Activated naive CD4-positive, alpha-beta T cell treated with Interleukin-2 at 50 U/mL for 16 hours (primary cell): ENCODE measurements at places on chromosomes 3 and 15.
A peak's percentile ranks its signal among the peaks of the same experiment; 100 is the strongest.

DNA sequence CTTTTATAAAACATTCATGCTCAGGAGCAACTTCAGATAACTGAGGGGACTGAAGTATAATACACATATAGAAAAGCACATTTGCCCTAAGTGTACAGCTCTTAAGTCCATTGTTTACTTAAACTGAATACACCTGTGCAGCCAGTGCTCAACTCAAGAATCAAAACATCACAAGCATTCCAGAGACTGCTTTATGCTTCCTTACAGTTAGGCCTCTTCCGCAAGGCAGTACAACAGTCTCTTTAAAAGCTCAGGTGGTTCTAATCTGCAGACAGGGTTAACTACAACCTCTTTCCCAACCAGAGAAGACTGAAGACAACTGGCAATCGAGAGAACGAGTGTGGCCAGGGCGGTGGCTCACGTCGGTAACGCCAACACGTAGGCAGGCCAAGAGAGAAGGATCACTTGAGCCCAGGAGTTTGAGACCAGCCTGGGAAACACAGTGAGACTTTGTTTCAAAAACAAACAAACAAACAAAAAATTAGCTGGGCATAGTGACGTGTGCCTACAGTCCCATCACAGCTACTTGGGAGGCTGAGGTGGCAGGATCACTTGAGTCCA is 16.9 kb downstream of the MCCC1 start:
- DNase-seq, result no peak

- DNase-seq, result no peak
Observed at GRCh38 chr15:95284492-95284891, 1046.0 kb upstream of the NR2F2 start.

GRCh38 chr15:50189633-50190032 is 7.6 kb downstream of the SLC27A2 start:
- DNase-seq, result no peak

DNA sequence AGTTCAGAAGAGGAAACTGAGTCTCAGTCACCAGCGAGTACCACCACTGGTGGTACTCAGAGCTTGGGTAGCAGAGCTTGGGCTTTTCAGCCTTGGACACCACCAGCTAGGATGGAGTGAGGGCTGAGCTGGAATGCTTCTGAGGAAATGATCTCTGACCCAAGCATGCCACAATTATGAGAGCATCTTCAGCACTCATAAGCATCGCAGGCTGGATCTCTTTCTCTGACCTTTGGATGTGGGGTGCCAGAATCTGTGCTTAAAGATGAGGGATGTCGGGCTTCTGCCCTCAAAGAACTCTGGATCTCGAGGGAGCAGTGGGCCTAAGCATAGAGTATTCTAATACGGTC is 36.4 kb downstream of the ZNF710 start:
- no peak for DNase-seq

DNA sequence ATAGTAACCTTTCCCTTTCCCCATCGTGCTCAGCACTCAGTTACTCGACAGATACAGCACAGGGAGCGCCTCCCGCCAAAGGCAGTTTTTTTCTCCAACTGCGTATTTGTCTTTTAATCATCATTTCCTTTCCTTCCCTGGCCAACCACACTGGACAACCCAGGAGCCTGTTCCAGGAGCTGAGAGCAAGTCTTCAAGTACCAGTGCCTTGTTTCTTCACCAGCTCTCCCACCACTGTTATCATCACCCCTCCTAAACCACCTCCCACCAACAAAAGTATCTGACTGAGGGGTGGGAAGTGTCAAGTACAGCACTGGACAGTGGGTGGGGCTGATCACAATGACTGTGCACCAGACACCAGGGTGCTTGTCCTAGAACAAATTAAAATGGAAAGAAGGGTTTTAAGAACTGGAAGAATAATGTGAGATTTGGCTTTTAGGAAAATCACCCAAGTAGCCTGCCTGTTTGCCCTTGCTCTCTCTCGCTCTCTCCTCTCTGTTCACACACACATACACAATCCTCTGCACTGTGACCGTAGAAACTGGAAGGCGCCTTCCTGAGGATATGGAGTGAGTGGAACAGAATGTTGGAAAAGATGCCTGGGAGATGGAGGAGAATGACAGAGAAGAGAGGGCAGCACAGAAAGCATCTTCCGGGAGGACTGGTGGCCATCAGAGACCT is 126.3 kb downstream of the TNIK start:
- DNase-seq, result no peak

- DNase-seq, result no peak
Observed at GRCh38 chr3:46958467-46959160, 17.9 kb downstream of the CCDC12 start.

DNA sequence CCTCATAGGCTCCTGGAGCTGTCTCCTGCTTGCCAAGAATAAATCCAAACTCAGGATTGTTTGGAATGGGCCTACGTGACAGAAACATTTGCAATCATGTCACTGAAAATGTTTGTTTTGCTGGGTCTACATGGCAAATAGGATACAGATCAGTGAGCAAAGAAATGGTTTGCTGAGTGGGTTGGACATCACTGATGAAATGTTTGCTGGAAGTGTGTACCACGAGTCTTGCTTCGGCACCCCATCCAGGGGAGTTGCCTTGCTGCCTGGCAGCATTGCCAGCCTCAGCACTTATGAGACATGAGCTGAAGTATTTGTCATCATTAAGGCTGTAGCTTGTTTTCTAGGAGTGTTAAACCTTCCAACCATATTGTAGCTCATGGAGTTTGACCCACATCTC is 213.3 kb upstream of the CFAP20DC start:
- DNase-seq, result no peak

DNA sequence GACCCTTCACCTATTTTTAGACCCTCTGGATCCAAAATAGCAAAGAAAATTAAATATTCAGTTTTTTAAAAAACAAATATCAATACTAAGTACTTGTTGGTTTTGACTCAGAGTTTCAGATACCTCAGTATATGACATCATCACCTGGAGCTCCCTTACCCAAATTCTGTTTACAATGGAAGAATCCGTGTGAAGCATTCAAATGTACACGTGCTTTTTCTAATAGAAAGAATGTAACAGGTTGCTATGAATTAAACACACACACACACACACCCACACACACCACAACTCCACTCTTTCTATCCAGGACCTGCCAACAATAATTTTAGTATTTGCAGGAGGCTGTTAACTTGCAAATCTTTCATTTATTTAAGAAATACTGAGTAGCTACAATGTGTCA is 221.8 kb downstream of the THRB start:
- no peak for DNase-seq

DNA sequence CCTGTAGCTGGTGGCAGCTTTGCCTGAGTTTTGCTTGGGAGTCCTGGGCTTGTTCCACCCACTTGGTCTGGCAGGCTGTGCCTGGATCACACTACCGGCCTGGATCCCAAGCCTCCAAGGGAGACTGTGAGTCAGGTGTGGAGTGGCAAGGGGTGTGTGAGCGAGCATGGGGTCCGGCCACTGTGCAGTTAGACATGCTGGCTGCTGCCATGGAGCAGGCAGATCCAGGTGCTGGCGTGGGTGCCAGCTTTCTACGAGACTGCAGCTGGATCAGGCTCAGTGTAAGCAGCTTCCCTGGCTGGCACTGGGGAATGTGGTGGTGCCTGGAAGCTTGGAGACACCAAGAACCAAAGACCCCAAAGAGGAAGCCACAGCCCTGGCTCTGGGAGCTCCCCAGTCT is 102.0 kb upstream of the BNIP2 start:
- no peak for DNase-seq

DNA sequence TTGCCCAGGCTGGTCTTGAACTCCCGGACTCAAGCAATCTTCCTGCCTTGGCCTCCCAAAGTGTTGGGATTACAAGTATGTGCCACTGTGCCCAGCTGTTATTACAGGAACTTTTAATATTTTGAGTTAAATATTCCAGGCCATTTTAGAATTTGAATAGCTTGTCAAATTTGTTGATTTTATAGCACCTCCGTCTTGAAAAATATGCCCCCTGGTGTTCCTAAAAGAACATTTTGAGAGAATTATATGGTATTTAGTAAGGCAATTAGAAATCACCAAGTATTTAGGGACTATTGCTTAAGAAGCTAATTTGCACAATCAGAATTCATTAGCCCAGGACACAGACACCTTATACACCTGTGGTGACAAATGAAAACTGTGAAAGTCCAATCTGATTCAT is 23.7 kb downstream of the PDE8A start:
- no peak for DNase-seq

DNA sequence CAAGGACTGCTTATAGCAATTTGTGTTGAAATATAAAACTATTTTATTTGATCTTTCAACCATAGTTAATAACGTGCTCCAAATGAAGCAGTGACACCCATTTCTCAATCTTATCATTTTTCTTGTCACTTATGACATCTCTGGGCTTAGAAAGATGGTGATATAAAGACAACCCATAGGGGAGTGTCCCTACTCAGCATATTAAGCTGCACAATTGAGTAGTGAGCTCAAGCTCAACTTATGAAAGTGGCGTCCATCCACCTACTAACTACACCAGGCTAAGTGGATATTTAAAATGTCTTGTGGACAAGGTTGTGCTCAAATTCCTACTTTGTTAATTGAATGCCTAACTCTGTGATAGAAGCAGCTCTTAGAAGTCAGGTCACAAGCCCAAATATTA is 46.7 kb downstream of the SLC9C1 start:
- DNase-seq, result no peak

DNA sequence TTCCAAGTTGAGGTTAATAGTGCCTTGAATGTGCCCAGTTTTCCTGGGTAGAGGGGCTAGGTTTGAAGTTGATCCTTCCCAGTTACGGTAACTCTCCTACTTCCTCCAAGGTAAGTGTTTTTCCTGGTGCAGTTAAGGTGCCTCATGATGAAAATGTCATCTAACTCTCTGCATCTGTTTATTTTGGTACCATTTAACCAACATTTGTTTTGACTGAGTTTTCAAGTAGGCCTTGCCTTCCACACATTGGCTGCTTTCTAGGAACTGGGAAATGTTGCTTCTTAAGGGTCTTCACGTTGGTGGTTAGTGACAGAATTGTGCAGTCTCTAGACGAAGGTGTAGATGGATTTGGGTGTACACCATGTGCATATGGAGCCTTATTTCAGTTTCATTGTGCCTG is 31.3 kb downstream of the USP3 start:
- no peak for DNase-seq

DNA sequence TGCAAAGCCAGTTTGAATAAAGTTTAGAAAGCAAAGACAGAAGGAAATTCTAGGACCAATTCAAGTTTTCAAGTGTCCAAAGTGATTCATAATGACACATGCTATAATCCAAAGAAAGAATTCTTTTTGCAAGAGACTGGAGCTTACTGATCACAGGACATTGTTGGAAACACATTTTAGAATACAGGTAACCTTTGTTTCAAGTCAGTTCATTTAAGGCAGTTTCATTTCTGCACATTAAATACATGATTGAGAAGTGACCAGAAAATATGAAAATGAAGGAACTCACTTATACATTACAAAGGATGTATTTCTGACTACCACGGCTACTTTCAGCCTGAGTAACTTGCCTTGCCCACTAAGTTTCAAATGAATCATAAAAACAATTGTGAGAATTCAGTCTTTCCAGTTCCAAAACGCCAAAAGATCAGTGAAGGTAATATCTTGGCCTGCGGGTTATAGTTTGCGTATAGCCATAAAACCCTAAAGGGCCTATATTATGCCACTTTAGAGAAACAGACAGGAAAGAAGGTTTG is 48.7 kb downstream of the PRICKLE2 start:
- no peak for DNase-seq

DNA sequence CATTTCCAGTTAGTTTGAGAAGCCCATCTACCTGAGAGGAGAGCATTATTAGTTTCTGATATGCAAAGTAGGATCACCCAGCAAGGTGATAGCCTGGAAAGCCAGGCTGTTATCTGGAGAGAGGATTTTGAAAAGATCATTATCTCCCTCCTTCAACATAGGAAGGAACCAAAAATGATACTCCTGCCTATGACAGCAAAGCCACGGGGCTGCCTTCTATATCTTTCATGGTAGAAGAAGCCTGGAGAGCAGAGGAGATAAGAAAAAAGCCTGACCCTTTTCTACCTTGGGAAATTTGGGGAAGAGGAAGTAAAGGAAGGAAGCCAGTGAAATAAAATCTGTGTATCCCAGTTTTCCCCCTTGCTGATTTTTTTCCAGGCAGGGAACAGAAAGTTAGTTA is 205.5 kb downstream of the MFSD1 start:
- no peak for DNase-seq

GRCh38 chr3:111715911-111716523 is 120.9 kb upstream of the ZBED2 start:
- DNase-seq, result peak; percentile 62

DNA sequence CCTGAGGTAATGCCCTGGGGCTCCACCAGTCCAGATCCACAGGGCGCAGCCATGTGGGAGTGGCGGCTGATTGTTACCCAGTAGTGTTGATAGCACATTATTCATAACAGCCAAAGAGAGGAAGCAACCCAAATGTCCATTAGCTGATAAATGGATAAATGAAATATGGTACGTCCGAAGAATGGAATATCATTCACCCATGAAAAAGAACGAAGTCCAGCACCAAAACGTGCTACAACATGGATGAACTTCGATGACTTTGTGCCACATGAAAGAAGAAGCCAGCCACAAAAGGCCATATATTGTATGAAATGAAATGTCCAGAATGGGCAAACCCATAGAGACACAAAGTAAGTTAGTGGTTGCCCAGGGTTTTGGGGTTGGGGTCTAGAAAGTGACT is 6.4 kb downstream of the SMAD6 start:
- DNase-seq, result no peak

- DNase-seq, result no peak
Observed at GRCh38 chr3:191047930-191048329, 151.1 kb upstream of the OSTN start.

DNA sequence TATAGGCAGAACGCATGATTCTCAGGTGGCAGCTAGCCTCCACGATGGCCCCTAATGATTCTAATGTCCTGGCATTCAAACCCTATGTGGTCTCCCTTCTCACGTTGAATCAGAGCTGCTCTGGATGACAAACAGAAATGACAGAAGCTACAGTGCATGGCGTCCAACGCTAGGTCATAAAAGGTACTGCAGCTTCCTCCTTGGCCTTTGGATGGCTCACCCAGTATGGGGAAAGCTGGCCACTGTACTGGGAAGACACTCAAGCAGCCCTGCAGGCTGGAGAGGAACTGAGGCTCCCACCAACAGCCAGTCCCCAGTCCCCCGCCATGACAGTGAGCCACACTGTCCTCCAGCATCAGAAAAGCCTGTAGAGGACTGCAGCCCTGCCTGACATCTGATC is 286.3 kb downstream of the FAM43A start:
- DNase-seq, result no peak

GRCh38 chr3:9251055-9251786 is 1.8 kb upstream of the SRGAP3 start:
- DNase-seq, result no peak

- DNase-seq, result no peak
Observed at GRCh38 chr3:129695230-129695629, 88.8 kb upstream of the PLXND1 start.

GRCh38 chr15:85003593-85004312 is 22.1 kb downstream of the PDE8A start:
- no peak for DNase-seq
